NCI-H1048 (cell line): ENCODE measurements at places on chromosomes 13 and 19.

- no peak for DNase-seq
Measured at GRCh38 chr19:9406798-9407352, 28.5 kb downstream of the ZNF266 start.

DNA sequence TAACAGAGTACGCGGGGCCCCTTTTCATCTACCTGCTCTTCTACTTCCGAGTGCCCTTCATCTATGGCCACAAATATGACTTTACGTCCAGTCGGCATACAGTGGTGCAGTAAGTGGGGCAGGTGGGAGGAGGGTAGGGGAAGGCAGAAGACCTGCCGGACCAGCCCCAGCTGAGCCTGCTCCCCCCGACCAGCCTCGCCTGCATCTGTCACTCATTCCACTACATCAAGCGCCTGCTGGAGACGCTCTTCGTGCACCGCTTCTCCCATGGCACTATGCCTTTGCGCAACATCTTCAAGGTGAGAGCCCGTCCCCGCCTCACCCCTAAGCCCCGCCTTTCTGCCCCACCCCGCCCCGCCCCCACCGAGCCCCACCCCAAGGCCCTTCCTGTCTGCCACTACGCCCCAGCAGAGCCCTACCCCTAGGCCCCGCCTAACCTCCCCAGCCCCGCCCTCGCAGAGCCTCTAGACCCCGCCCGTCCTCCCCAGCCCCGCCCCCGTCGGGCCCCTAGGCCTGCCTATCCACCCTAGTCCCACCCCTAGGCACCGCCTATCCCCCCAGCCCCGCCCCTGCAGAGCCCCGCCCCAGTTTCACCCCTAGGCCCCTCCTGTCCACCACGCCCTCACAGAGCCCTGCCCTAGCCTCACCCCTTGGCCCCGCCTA, 7.7 kb downstream of the NDUFB7 start:
- DNase-seq, result peak; percentile 56

GRCh38 chr13:108828086-108828815, 198.8 kb downstream of the MYO16 start:
- DNase-seq, result no peak

DNA sequence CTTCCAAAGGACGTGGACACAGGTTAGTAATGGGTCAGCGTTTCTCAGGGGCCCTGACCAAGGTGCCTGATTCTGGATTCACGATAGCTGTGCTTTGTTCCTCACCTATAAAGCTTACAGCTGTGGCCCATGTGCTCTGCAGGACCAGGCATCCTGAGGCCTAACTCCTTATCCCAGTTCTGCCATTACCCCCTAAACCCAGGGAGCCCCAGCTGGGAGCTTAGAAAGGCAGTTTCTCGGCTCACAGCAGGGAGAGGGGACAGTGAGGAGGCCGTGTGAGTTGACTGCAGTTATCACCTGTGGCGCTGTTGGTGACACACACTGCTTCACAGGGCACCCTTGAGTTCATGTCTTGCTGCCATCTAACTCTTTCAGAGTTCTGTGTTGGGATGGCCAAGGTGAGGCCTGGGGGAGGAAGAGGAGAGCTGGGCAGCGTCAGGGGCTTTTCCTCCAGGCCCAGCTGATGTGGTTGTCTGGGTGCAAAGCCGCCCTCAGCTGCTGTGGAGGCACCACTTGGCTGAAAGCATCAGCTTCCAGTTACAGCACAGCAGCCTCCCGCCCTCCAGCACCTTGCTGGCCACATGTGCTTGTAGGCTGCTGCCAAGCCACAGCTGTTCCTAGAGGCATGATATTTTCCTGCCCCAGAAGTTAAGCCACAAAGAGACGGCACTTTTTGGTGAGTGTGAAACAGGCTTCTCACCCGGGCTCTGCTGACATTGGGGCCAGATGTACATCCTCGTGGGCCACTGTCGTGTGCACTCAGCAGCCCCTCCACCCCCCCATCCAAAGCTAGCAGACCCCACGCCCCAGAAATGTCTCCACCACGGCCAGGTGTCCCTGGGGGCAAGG, 99.6 kb upstream of the MCF2L start:
- DNase-seq, result no peak

DNA sequence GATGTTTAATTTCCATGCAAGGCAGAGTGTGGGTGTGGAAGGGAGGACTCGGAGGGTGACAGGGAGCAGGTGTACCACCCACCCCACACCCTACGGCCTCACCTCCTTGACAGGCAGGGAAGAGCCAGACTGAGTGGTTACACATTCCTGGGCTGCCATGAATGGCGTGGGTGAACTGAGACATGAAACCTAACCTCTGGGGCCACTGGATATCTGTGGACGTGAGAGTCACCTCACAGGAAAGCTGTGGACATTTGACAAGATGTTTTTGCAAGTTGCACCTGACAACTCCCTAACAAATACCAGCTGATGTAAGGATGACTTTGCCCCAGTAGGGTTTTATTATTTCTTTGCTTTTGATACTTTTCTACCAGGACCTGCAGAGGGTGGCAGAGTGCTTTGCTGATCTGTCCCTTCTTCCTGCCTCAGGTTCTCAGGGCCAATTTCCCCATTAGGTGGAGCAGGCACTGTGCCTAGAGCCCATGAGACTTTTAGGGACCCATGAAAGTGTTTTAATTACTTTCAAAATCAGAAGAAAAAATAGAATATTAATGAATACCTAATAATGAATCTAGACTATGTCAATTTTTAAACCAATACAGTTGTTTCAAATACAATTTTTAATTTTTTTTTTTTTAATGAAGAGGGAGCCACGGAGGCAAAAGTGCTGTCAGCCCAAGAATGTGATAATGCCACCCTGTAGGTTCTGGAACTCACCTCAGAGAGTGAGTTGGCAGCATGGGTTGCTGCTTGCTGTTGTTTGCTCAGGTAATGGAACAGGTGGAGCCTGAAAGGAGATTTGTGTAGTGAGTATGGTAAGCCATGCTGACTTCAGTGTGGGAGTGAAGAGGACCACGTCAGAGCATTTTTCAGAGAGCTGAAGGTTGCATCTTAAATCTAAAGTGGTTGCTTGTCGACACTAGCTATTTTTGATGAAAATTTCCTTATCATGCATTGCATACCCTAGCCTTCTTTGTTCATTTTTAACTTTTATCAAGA, 58.0 kb upstream of the CYSLTR2 start:
- no peak for DNase-seq

DNA sequence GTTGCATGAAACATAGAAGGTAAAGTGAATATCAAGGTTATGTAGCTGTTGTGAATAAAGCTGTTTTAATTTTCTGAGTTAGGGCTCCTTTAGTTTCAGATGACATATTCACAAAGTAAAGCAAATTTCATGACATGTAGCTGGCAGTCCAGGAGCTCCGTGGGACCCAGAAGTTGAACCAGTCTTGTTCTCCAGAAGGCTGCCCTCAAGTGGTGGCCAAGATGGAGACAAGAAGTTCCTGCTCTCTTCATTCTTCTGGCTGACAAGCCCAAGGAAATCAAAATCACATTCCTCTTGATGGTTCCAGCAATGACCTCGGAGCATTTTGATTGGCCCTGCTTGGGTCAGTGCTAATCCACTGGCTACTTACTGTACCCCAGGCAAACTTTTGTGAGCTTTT, 128.7 kb downstream of the LIG4 start:
- DNase-seq, result no peak

GRCh38 chr19:32798201-32798600, 71.4 kb downstream of the SLC7A9 start:
- no peak for DNase-seq

GRCh38 chr19:37953171-37953917, 46.3 kb downstream of the SIPA1L3 start:
- DNase-seq, result no peak

- DNase-seq, result no peak
Measured at GRCh38 chr19:40962460-40962961, 28.6 kb upstream of the CYP2B6 start.

- DNase-seq, result no peak
Measured at GRCh38 chr13:89695343-89696257, 1651.9 kb upstream of the MIR17HG start.

- no peak for DNase-seq
Measured at GRCh38 chr19:51903192-51903591, 1.6 kb downstream of the ZNF649 start.

- no peak for DNase-seq
Measured at GRCh38 chr13:104170980-104171555, 1104.9 kb upstream of the SLC10A2 start.

DNA sequence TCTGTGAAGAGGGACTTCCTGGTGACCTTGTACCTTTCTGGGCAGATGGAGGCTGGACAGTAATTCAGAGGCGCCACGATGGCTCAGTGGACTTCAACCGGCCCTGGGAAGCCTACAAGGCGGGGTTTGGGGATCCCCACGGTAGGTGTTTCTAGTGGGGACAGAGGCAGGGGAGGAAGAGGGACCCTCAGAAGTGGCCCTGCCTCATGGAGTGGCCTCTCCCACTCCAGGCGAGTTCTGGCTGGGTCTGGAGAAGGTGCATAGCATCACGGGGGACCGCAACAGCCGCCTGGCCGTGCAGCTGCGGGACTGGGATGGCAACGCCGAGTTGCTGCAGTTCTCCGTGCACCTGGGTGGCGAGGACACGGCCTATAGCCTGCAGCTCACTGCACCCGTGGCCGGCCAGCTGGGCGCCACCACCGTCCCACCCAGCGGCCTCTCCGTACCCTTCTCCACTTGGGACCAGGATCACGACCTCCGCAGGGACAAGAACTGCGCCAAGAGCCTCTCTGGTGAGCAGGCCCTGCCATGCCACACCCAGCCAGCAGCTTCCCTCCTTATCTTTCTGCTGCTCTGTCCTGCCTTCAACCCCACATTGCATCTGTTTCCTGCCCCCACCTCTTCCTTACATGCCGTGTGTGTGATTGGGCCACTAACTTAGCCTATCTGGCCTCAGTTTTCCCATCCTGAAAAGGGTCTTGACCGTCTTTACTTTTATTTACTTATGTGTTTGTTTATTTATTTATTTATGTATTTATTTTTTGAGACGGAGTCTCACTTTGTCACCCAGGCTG, 7.3 kb downstream of the ANGPTL4 start:
- no peak for DNase-seq

- no peak for DNase-seq
Measured at GRCh38 chr13:111879719-111880118, 187.2 kb upstream of the SOX1 start.

DNA sequence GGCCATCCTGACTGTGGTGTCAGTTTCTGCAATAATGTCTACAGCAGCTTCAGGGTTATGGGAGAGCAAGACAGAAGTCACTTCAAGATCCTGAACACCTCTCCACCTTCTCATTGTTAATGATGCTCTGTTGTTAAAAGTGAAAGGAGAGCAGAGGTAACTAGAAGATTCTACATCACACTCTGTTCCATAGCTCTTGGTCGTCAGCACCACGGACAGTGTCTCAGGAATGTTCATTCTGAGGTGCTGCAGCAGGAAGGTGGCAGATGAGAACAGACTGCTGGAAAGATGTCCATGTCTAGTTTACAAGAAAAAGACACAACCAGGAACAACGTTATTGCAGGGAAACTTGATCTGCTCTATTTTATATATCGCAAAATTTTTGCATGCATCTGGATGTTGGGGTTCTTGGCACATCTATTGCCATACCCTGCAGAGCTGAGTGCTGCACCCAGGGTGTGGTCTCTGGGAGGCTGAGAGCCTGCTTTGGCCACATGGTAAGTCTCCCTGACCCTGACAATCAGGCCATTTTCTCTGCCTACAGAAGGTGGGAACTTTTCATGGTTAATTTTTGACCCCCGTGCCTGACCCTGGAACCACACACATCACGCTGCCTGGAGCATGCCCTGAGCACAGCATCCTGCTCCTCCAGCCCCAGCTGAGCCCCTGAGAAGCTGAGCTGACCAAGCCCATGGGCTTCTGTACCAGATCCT, 12.7 kb downstream of the CEACAM21 start:
- DNase-seq, result no peak

GRCh38 chr19:49347835-49348234, 12.6 kb downstream of the CD37 start:
- DNase-seq, result no peak

- no peak for DNase-seq
Measured at GRCh38 chr13:103030776-103031175, 35.4 kb downstream of the SLC10A2 start.

DNA sequence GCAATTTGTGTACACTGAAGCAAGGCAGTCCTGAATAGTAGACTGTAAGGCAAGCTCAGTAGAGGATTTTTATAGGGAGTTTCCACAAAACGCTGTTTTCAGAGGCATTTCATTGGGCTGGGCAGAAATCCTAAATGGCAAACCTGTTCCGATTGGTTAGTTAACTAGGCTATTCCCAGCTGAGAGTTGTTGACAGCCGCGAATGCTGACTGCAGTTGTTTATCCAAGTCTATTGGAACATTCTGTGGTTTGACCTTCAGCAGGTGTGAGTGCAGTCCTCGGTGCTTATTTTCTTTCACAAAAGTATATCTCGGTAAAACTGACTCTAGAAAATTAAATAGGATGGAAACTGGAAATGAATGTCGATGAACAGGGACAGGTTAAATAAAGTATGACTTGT, 45.4 kb downstream of the TPT1 start:
- DNase-seq, result no peak

DNA sequence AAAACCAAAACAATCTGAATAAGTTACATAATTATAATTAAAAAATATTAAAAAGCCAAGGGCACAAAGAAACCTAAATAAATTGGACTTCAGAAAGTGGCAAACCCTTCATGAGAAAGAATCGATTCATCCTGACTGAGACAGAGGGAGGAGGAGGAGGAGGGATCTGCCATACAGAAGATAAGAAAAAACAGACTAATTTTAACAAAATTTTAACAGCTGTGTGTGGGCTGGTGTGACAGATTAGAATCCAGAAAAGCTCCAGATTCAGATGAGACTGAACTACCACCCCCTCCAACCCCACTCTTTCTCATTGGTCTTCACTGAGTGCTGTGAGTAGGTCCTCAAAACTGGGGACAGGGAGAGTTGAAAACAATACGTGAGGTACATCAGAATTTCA, 111.5 kb upstream of the HTR2A start:
- no peak for DNase-seq

DNA sequence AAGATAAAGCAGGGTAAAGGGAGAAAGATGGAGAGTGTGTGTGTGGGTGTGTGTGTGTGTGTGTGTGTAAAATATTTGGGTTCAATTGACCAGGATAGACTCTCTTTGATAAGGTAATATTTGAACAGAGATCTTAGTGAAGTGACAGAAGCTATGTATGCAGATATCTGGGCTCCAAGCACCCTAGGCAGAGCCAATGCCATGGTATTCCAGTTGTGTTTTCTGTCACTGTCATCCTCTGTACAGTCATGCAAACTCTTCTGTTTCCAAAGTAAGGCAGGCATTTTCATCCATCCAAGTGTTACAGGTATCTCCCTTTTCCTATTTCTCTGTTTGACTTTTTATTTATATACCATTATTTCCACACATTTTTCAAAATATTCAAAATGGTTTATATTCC, 13.5 kb downstream of the DGKH start:
- no peak for DNase-seq
